ENCODE measurements at places on chromosomes 6 and 20.
A peak's percentile ranks its signal among the peaks of the same experiment; 100 is the strongest.

GRCh38 chr20:63580796-63581461, 6.9 kb upstream of the HELZ2 start:
- DNase-seq = peak; percentile 57

GRCh38 chr20:5779071-5779900, 29.1 kb downstream of the SHLD1 start:
- DNase-seq = no peak

- DNase-seq = peak; percentile 77
Measured at GRCh38 chr20:4956200-4956810, 45.0 kb downstream of the SLC23A2 start.

DNA sequence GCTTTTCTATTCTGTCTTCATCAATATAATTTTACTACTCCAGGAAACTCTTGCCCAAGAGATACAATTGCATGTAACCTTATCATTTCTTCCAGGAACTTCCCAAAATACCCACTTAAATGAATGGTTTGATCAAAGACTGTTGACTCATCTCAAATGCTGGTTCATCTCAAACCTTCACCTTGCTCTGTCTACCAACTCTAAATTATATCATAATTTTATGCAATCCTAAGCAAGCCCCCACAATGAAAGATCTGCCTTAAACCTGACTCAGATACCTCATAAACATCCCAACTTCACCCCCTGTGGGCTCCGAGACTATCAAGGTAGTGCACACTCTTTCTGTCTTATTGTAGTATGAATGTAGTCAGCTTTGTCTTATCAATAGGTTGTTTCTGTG, 65.5 kb upstream of the GCM1 start:
- no peak for DNase-seq

Measured in OCI-LY7 (cell line).